GM13976 (cell line): ENCODE measurements at places on chromosomes 6 and 20.

GRCh38 chr6:132725947-132726607, 12.2 kb upstream of the VNN1 start:
- no peak for DNase-seq

- no peak for DNase-seq
These were observed 54.5 kb upstream of the CD2AP start for GRCh38 chr6:47423079-47423478.

- no peak for DNase-seq
These were observed 58.1 kb downstream of the ASCC3 start for GRCh38 chr6:100823041-100823440.

GRCh38 chr6:78538002-78538401, 329.3 kb upstream of the IRAK1BP1 start:
- no peak for DNase-seq

DNA sequence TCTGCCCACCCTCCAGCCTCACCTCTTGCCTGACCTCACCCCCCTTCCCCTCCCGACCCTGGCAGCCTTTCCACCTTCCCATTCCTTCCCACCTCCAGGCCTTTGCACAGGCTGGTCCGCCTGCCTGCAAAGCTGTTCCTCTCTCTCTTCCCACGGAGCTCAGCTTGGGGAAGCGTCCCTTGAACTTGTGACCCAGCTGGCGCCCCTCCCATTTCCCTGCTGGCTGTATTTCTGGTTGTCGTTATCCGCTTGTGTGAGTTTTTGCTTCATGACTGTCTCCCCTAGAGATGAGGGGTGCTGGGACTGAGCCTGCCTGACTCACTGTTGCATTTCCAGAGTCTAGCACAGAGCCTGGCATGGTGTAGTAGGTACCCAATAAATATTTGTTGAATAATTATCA, 32.5 kb downstream of the VSTM2L start:
- no peak for DNase-seq

DNA sequence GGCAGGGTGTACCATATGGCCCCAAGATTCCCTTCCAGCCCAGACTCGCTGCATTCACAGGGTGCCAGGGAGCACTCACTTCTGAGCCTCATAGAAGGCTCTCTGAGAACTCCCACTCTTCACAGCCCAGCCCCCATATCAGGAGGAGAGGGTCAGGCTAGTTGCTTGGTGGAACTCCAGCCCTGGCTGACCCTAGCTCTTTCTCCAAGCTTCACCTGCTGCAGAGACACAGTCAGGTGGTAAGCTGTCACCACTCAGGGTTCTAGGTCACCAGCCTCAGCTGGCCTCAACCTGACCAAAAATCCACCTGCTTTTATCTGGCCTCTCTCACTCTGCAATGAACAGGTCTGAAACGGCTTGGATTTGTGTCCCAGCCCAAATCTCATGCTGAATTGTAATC, 162.7 kb upstream of the MLN start:
- DNase-seq: no peak

- no peak for DNase-seq
These were observed 47.4 kb downstream of the PDE10A start for GRCh38 chr6:165615636-165616035.

DNA sequence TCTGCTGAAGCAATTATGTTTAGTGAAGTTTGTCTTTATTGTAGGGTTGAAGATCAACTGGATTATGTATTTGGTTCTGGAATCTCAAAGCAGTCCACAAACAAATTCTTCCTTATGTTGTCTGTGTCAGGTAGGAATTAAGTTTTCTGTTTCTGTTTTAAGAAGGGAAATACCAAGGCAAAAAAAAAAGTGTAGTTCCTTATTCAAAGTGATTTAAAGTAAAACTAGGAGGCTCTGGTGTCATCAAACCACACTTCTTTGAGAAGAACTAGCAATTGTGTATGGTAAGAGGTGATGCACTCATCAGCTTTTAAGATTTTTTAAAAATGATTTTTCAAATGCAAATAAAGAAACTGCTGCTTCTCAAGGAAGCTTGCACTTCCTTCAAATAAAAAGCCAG, 1.9 kb downstream of the FAM135A start:
- DNase-seq: peak; percentile 28

DNA sequence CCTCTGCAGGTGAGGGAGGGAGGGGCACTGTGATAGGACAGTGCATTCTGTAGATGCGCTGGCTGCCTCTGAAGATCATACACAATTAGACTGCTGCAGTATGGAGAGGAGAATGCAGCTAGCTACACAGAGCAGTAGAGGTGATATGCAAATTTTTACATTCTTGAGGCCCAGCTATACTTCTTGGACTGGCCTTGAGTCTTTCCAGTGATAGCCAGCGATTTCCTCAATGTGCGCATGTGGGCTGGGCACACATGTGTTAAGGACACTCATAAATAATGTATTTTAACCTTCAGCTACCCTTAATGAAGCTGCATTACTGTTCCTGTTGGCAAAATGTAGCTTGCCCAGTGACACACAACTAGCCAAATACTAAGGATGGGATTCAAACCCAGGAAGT, 19.0 kb downstream of the TTPAL start:
- no peak for DNase-seq

DNA sequence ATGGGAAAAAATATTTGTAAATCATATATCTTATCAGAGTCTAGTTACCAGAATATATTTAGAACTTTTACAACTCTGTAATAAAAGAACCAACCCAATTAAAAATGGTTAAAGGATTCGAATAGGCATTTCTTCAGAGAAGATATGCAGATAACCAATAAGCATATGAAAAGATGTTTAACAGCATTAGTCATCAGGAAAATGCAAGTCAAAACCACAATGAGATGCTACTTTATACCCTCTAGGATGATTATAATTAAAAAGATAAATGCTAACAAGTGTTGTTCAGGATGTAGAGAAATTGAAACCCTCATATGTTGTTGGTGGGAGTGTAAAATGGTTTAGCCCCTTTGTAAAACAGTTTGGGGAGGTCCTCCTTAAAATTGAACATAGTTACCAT, 94.1 kb downstream of the LRRC1 start:
- no peak for DNase-seq

DNA sequence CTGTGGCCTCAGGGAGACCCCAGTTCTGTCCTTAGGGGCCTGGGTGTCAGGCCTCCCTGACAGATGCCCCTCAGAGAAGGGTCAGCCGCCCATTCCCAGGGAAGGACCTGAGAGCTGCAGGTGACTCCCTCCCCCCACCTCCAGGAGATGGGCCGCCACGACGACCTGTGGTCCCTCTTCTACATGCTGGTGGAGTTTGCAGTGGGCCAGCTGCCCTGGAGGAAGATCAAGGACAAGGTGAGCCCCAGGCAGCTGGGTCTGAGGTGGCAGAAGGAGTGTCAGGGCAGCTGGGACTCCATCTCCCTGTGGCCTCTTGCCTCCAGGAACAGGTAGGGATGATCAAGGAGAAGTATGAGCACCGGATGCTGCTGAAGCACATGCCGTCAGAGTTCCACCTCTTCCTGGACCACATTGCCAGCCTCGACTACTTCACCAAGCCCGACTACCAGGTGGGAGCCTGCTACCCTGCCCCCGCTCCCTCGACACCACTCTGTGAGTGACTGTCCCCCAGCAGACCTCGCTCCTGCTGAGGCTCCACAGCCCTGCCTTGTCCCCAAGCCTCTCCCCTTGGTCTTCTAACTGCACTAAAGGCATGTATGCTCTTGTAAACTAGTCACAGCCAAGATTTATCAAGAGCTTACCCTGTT, 12.2 kb downstream of the TTBK1 start:
- no peak for DNase-seq

- no peak for DNase-seq
These were observed 59.8 kb upstream of the RREB1 start for GRCh38 chr6:7047966-7048365.

DNA sequence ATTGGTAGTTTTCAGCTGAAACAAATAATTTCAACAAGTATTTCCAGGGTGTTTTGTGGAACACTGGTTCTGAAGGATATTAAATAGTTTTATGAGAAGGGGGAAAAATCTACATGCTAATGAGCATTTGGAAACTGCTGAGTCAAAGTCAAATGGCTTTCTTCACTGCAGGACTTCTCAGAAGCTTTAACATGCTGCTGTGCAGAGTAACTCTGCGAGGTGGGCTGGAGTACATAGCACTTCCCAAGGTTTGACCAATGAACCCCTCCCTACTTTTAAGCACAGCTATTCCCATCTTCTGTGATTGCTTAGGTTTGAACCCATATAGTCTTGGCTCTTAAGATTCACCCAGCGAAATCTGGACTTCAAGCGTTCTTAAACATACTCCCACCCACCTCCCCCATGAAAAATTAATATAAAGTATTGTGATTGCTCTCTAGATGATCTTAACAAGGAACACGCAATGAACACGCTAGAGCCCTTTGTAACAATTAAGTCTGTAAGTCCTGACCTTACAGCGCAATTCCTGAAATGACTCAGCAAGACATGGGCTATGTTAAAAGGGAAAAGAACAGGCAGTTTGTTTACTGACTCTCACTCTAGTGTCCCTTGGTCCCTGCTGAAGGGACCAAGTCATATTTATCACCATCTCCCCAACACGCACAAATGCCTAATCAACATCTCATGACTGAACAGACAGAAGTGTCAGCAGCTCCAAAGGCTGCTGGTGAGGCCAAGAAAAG, 105.2 kb downstream of the NFATC2 start:
- DNase-seq: no peak

GRCh38 chr20:1927217-1927616, 32.0 kb downstream of the SIRPA start:
- no peak for DNase-seq

DNA sequence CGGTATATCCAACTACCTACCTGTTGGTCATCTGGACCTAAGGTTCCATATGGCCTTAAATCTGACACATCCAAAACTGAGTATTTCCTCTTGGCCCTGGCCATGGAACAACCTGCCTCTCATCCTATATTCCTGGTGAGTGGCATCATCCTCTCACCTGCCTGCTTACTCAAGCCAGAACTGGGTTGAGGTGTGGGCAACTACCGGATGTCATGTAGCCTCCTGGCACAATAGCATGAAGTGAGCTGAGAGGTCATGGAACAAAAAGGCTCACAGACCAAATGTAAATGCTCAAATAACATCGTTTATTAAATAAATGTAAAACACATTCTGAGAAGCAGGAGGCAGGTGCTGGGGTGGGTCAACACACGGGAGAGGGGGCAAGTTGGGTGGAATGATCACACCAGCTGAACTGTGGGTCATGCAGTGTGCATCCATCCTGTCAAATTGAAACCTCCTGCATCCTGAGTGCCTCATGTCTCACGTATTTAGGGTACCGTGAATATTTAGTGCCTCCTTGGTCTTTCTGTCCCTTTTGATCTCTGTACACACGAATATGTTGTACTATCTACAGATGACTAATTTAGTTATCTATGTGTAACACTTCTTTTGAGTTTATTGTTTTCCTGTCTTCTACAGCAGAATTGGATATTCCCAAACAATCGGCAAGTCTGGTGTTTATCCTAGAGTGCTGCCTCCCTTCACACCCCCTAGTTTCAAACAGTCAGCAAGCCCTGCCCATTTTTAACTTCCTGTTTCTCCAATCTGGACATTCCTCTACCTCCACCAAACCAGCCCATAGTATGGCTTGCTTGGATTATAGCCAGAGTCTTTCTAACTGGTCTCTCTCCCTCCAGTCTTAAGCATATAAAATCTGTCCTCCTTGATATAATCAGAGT, 7.9 kb upstream of the POU5F1 start:
- DNase-seq: no peak

DNA sequence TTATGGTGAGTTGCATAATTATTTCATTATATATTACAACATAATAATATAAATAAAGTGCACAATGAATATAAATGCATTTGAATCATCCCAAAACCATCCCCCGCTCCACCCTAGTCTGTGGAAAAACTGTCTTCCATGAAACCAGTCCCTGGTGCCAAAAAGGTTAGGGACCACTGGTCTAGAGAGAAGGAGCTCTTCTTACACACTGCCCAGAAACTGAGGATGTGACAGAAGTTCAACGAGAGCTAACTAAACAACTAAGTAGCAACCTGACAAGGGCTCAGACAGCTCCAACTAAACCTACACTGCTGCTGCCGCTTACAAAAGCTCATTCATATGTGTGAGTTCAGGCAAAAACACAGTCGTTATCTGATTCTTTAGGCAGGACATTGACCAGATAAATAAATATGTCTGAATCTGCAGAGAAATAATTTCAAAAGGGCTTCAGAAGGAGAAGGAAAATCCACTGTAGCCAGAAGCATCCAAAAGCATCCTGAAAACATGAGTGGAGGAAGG, 125.9 kb downstream of the ATXN1 start:
- DNase-seq: no peak

DNA sequence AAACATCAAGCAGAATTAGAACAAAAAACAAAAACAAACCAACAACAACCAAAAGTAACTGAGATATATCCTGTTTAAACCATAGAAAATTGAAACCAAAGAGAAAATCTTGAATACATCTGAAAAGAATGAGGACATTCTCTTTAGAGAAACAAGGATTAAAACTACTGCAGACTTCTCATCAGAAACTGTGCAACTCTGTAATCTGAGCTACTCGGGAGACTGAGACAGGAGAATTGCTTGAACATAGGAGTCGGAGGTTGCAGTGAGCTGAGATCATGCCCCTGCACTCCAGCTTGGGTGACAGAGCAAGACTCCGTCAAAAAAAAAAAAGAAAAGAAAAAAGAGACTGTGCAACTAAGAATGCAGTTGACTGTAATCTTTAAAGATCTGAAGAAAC, 153.4 kb downstream of the SYNDIG1 start:
- no peak for DNase-seq

DNA sequence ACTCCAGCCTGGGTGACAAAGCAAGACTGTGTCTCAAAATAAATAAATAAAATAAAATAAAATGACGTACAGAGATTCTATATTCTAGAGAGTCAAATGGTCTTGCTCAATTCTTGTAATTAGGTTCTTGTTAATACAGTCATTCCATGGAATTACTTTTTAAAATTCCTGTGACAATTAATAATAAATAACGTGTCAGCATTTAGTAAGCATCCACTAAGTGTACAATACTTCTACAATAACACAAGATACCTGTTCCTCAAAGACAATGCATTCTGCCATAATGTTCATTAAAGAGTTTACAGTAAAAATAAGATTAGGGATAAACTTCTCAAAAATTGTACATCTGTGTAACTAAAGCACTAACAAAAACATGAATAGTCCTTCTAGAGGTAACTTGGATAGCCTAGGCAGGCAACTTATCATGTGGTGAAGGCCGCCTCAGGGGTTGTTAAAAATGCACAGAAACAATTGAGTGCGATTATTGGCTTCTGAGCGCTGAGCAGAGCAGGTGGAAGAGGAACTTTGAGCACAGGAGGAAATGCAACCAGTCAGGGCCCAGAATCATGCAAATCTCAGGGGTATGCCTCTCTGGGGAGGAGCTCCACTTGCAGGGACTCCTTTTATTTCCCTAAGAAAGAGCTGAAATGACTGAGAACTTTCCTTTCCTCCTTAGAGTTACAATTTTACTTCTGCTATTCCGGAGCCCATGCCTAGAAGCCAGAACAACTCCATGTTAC, 37.1 kb downstream of the QRSL1 start:
- DNase-seq: peak; percentile 40

GRCh38 chr6:118649918-118650581, 1.3 kb downstream of the CEP85L start:
- no peak for DNase-seq
